Activated naive CD8-positive, alpha-beta T cell treated with anti-CD3 and anti-CD28 coated beads, Interleukin-2, amount 10 ng/mL, durations not matched to agents 7 days and 5 days (primary cell): ENCODE measurements at places on chromosomes 6 and 20. TPM values are rescaled to one million over a fixed set of nuclear protein-coding genes. Genes with fewer than 3 reads are reported as not detected.

The NOX3 gene
- total RNA-seq = not detected

The PTCRA gene
- not detected for total RNA-seq

The PNPLA1 gene
- total RNA-seq = not detected

The NELFE gene
- 61.3 TPM for total RNA-seq

The HLA-DPB1 gene
- 43.4 TPM for total RNA-seq

The LAMP5 gene
- not detected for total RNA-seq

The CFB gene
- 1.2 TPM for total RNA-seq

The FGD2 gene
- total RNA-seq = 12.4 TPM

The SLC12A5 gene
- 1.9 TPM for total RNA-seq

The RIMS4 gene
- not detected for total RNA-seq

The BTN1A1 gene
- not detected for total RNA-seq

The MKKS gene
- total RNA-seq = 9.6 TPM

The ESR1 gene
- total RNA-seq = 1.7 TPM

The KCNK15 gene
- not detected for total RNA-seq

The STMN3 gene
- total RNA-seq = 42.1 TPM

The BEND6 gene
- total RNA-seq = not detected

The PRRT1 gene
- total RNA-seq = 1.2 TPM

The MLIP gene
- total RNA-seq = not detected

The GMPR gene
- 14.0 TPM for total RNA-seq

The GJA10 gene
- not detected for total RNA-seq

The NHSL1 gene
- total RNA-seq = 0.14 TPM

The OOEP gene
- total RNA-seq = 1.4 TPM

The MDFI gene
- total RNA-seq = not detected

The IMPG1 gene
- not detected for total RNA-seq

The DEFB124 gene
- total RNA-seq = not detected

The EEF1A2 gene
- total RNA-seq = not detected

The PRKN gene
- 1.5 TPM for total RNA-seq

The ADGRF1 gene
- not detected for total RNA-seq

The CCM2L gene
- not detected for total RNA-seq

The MAPK13 gene
- 41.6 TPM for total RNA-seq

The INSM1 gene
- total RNA-seq = not detected

The HSF2 gene
- total RNA-seq = 20.7 TPM

The LSM2 gene
- 89.9 TPM for total RNA-seq

The OR2J1 gene
- not detected for total RNA-seq

The OLIG3 gene
- total RNA-seq = not detected

The WFDC2 gene
- total RNA-seq = not detected

The NEU1 gene
- total RNA-seq = 15.5 TPM

The MOXD1 gene
- total RNA-seq = not detected

The GLP1R gene
- total RNA-seq = not detected

The EYA2 gene
- total RNA-seq = not detected

The ELMO2 gene
- total RNA-seq = 66.8 TPM

The SGK2 gene
- total RNA-seq = 0.53 TPM

The CAP2 gene
- total RNA-seq = not detected

The PLN gene
- not detected for total RNA-seq

The GSTA2 gene
- not detected for total RNA-seq

The FAM209B gene
- total RNA-seq = 1.1 TPM

The DOK5 gene
- total RNA-seq = not detected

The EBF4 gene
- total RNA-seq = 0.99 TPM

The PKIB gene
- total RNA-seq = 1.3 TPM

The PSORS1C2 gene
- not detected for total RNA-seq

The TFAP2D gene
- not detected for total RNA-seq

The CTCFL gene
- not detected for total RNA-seq

The CASP8AP2 gene
- 49.1 TPM for total RNA-seq

The STX7 gene
- 25.0 TPM for total RNA-seq

The AKAP7 gene
- total RNA-seq = 12.6 TPM

The FUT9 gene
- not detected for total RNA-seq

The TMC2 gene
- total RNA-seq = not detected
